ENCODE measurements at places on chromosomes 5 and 9. TPM values are rescaled to one million over a fixed set of nuclear protein-coding genes. Genes with fewer than 3 reads are reported as not detected.

Gene FOXD4L3
- total RNA-seq, result not detected

- no peak for DNase-seq
Observed at GRCh38 chr5:53179691-53180090, 70.1 kb upstream of the MOCS2 start.

- peak; percentile 24 for DNase-seq
Observed at GRCh38 chr5:159208514-159209437, 577 bp downstream of the RNF145 start.

- DNase-seq, result no peak
Observed at GRCh38 chr5:17723876-17724275, 89.6 kb downstream of the TAF11L14 start.

GRCh38 chr5:143742951-143743350 lies 69.0 kb upstream of the HMHB1 start:
- DNase-seq, result no peak

DNA sequence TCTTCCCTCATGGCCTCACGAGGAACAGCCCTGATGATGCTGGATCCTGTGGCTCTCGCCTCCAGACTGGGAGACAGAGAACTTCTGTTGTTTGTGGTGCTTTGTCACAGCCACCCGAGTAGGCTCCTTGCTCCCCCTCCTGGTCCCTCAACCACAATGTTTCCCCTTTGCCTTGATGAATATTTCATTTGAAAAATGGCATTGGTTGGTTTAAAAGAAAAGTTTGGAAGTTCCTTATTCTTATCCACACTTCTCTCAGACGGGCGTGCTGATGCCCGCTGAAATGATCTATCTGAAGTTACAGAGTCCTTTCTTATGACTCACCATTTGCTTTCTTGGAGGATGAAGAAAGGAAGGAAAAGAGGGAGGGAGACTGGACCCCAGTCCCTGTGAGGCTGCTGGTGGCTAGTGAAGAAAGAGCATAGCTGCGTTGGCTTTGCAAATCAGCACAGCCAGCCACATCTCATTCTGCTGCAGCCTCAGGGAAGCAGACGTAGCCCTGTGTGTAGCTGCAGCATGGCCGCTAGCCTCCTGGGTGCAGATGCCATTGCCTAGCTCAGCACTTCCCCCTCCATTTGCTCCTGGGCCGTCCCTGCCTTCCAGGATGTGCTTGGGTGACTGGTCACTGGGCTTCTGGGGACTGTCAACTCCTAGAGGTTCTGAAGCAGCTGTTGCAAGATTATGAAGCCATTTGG lies 185.9 kb downstream of the ERCC6L2 start:
- DNase-seq, result peak; percentile 54

DNA sequence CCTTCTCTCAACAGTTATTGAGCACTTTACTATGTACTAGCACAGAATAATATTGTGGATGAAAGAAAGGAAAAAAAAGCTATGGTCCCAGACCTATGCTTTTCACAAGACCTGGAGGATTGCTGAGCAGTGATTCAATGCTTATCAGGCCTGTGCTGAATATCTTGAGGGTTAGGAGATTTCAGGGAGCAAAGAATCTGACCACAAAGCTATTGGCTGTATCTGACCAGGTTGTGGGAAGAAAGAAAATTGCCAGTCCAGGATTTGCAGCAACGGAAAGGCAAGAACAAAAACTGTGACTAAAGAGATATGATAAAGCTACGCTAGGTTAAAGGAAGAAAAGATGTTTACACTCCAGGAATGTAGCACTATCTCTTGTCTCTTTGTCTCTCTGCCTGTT lies 14.9 kb upstream of the MACIR start:
- no peak for DNase-seq

- no peak for DNase-seq
Observed at GRCh38 chr5:157463621-157464518, 3.9 kb downstream of the NIPAL4 start.

DNA sequence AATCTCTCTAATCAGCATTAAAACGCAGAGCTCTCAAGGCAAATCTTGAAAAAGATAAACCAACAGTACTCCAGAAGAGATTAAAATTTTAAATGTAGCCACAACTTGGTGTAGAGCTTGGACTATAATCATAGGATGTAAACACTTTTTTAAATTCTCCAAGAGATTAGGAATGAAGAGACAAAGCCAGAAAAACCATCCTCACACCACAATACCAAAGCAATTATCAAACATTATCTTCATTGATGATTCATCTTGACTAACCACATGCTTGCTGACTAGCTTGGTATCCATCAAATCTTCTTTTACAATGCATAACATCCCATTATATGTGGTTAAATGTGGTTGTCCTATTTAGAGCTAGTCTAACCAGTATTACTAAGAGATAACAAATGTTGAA lies 815.1 kb downstream of the TLE1 start:
- no peak for DNase-seq

- DNase-seq, result no peak
Observed at GRCh38 chr9:24007185-24007584, 181.1 kb upstream of the ELAVL2 start.

DNA sequence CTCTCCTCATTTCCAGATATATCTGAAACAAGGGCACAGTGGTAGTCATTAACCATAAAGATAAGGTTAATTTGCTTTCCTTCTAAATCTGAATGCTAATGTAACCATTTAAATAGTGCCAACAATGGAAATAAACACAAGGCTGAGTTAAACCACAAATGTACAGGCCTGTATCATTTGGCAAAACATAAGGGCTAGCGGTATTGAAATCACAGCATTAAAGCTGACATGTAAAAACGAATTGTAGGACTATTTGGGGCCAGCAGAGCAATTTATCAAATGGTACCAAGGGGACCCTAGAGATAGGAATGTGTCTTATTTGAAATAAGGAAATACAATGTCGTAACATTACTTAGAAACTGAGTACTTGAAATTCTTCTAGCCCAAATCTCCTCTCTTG lies 247.5 kb upstream of the RPS23 start:
- DNase-seq, result no peak

DNA sequence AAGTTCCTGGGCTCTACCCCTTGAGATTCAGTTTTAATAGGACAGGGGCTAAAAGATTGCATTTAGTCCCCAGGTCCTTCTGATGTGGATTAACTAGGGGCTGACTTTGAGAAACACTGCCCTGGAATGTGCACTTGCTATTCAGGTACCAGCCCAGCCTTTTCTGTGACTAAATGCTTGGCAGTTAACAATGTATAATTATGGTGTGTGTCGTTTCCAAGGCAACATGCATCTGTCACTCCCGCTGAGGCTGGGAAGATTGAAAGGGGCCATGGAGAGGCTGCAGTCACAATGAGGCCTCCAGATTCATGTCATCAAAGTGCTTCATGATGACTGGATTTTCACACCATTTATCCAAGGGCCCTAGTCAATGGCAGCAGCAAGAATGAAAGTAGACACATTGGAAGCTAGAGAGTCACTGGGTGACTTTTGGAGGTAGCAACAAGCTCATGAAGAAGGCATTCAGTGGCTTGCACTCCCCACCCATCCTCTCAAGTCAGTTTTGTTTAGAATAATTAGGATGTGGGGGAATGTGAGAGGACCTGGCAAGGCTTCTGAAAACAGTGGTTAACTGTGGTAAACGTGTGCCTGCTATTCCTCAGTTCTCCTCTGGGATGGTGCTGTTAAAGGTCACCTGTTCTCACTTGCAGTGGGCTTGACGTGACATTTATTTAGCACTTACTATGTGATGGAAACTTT lies 28.3 kb downstream of the RAI14 start:
- DNase-seq, result no peak

DNA sequence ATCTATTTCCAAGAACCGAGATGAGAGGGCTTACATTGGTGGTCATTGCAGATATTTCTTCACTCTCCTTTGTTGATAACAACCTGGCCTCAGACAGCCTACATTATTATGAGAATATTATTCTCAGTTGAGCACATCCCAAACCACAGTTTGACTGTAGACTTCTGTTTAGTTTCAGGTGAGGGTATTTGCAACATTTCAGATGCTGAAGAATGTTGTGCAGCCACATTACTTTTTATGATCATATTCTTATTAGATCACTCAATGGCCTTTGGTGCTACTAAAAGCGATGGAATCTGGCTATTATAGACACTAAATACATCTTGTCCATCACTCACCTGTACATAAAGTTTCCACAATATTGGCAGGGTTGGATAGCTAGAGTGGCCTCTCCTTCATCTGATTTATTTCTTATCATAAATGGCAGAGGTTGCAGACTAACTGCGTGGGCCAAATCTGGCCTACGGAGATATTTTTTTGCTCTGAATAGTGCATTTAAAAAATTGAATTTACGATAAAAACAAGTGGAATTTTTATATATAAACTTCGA lies 26.2 kb upstream of the RICTOR start:
- DNase-seq, result no peak

- DNase-seq, result no peak
Observed at GRCh38 chr9:16029796-16030363, 477.0 kb downstream of the CCDC171 start.

GRCh38 chr5:22751536-22751935 lies 101.6 kb downstream of the CDH12 start:
- no peak for DNase-seq

DNA sequence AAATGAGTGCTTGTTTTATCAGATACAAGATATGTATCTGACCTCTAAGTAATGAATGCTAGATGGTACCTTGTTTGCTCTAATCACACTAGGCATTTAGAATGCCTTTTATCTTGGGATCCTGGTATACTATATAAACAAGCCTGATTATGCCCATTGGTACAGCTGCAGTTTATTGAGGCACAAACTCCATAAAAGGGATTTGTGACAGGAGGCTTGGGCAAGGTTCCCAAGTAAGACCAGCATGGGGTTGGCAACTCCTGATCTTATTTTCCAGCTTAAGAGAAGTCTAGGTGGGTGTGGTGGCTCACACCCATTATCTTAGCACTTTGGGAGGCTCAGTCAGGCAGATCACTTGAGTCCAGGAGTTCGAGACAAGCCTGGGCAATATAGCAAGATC lies 93.9 kb upstream of the DMRT1 start:
- DNase-seq, result no peak

Gene NKD2
- total RNA-seq, result 13.5 TPM

DNA sequence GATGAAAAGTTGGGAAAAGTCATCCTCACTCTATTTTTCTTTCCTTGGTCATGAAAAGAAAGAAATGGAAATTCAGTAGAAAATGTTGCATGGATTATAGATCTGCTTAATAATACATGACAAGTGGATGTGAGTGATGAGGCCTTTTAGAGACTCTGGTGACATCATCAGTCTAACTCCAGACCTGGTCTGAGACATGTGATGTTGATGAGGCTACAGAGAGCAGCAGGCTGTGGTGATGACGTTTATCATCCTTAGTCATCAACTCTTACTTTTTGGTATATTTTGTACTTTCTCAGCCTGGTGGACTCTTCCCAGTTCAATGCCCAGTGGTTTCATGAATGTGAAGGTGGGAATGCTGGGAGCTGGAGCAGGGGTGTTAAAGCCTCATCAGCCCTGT lies 116.4 kb downstream of the TTLL11 start:
- DNase-seq, result no peak

Gene KIAA0825
- total RNA-seq, result 3.1 TPM

DNA sequence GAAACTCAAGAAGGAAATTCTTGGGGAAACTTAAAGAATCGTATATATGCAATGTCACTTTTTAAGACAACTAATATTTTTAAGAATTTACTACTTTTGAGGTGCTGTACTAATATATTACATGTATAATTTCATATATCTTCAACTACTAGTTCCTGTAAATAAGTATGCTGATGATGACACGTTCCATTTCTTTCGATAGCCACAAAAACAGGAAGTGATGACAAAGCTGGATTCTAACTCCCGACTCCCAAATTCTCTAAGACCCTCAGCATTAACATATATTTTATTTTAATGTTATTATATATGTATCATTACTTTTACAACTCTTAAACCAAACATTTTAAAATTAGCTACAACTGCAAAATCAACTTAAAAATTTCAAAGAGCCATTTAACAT lies 74.8 kb downstream of the STK32A start:
- DNase-seq, result no peak

Gene ISOC1
- total RNA-seq, result 56.6 TPM

DNA sequence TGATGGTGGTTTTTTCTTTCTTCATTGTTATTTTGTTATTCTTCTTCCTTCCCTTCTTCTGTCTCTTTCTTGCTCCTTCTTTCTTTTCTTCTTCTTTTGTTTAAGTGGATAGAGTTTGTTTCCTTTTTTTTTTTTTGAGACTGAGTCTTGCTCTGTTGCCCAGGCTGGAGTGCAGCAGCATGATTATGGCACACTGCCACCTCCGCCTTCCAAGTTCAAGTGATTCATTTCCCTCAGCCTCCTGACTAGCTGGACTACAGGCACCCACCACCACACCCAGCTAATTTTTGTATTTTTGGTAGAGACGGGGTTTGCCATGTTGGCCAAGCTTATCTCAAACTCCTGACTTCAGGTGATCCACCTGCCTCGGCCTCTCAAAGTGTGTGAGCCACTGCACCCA lies 40.3 kb downstream of the JAK2 start:
- peak; percentile 24 for DNase-seq

Gene C6
- 0.99 TPM for total RNA-seq

Gene DMGDH
- 10.1 TPM for total RNA-seq

Gene MYORG
- 16.1 TPM for total RNA-seq

Gene RNF180
- 9.6 TPM for total RNA-seq

- no peak for DNase-seq
Observed at GRCh38 chr5:96339862-96340261, 93.2 kb downstream of the PCSK1 start.

GRCh38 chr9:112061152-112061740 lies 113.9 kb downstream of the SUSD1 start:
- DNase-seq, result peak; percentile 79

- DNase-seq, result no peak
Observed at GRCh38 chr5:35884773-35885172, 28.1 kb downstream of the IL7R start.

Gene PCDHGB2
- total RNA-seq, result 1.8 TPM

- no peak for DNase-seq
Observed at GRCh38 chr5:107284822-107285525, 385.8 kb downstream of the EFNA5 start.

Gene SPINK4
- total RNA-seq, result not detected

DNA sequence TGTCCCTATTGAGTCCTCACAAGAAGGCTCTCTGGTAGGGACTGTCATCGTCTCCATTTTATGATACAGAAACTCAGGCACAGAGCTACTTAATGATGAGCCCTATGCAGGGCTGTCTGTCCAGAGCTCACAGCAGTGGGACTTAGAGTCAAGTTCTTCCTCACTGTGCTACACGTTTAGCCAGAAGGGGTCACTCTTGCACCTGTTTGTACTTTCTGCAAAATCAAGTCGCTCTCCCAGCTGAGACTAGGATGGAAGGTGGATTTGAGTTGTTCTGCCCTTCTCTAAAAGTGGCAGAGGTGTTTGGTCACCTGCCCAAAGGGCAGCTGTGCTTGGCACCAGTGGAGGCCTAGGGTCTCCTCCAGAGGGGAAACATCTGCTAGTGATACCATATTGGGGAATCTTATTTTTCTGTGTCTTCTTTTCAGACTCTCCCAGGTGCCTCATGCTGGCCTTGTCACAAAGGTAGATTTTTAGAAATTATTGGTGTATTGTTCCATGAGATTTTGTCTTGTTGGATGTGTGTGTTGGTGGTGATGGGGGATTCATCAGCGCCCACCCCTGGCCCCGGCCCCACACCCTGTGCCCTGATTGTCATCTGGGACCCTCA lies 104.2 kb downstream of the PPARGC1B start:
- DNase-seq, result peak; percentile 91

Gene ZNF883
- total RNA-seq, result not detected
